Hindlimb muscle (tissue), 1 donor: ENCODE measurements at places on chromosomes 2 and 18.
A peak's percentile ranks its signal among the peaks of the same experiment; 100 is the strongest.

GRCh38 chr2:147689220-147689909 lies 155.5 kb upstream of the ACVR2A start:
- DNase-seq = no peak

DNA sequence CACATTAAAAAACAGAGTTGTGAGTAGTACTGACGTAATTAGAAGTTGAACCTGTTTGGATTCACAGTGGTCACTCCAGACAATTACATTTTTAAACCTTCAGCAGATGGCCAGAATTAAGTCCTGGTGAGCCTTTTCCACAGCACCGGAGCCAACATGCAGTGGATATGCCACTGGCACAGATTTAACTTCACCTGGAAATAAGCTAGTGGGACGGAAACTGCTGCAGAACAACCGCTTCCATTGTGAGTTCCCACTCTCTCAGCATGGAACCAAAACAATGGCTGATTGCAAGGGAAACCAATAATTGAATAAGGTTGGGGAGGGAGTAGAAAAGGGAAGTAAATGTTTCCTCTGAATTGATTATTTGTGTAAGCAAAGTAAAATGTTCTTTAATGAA lies 515.1 kb downstream of the STK39 start:
- DNase-seq = no peak

GRCh38 chr2:12953596-12953995 lies 236.9 kb downstream of the TRIB2 start:
- no peak for DNase-seq

GRCh38 chr2:189412330-189412953 lies 28.8 kb upstream of the WDR75 start:
- DNase-seq = peak; percentile 81

DNA sequence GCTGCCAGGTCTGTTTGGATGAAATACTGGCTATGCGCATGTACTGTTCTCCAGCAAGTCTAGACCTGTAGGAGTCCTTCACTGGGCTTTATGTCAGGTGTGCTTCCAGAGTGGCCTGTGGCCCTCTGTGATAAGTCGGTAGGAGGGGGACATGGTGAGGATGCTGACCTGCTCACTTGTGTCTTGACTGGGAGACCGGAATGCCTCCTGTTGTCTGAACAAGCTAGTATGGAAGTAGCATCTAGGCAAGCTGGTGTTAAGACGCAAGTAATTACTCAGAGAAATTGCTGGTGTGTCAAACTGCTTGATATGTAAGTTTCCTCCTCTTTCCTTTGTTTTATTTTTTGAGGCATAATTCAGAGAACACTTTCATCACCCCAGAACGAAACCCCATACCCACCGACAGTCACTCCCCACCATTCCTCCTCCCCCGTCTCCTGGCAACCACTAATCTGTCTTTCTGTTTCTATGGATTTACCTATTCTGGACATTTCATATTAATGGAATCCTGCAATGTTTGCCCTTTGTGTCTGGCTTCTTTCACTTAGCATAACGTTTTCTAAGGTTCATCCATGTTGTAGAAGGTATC lies 76.4 kb downstream of the TMEM247 start:
- no peak for DNase-seq

DNA sequence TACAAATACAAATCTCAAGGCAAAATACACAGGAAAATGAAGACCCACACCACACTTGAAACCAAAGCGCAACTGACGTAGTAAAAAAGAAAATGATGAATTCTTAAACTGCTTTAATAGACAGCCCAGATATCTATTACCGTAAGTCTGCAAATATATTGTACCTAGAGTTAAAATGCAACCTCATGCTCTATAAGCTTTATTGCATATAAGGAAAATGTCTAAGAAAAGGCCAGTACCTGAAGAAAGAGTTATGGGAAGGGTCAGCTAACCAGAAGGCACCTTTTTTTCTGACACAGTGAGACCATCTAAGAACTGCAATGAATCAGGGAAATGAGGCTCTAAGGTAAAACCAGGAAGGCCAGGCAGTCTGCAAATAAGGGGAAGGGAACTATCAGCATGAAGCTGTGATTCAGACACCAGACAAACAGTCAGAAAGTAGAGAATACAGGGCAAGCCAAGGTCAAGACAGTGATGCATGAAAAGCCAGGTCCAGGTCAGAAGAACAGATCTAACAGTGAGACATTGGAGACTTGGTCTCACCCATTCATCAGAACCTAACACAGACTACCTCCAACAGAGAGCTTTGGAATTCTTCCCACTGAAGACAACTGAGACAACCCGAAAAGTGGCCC lies 46.9 kb downstream of the PDE11A start:
- DNase-seq = no peak

- DNase-seq = no peak
Measured at GRCh38 chr2:153870308-153870707, 1.4 kb upstream of the GALNT13 start.
